ENCODE measurements at places on chromosomes 2 and 18. TPM values are rescaled to one million over a fixed set of nuclear protein-coding genes. Genes with fewer than 3 reads are reported as not detected.

The GMPPA gene
- 17.0 TPM for polyA plus RNA-seq

The LCT gene
- 24.8 TPM for polyA plus RNA-seq

The PLCD4 gene
- polyA plus RNA-seq: 0.25 TPM

The SERPINB3 gene
- polyA plus RNA-seq: not detected

The EVX2 gene
- polyA plus RNA-seq: not detected

The RSAD2 gene
- polyA plus RNA-seq: 8.3 TPM

The NEU2 gene
- polyA plus RNA-seq: not detected

The SPOPL gene
- 9.1 TPM for polyA plus RNA-seq

The GCG gene
- 0.97 TPM for polyA plus RNA-seq

GRCh38 chr2:56333812-56334485 lies 150.2 kb downstream of the CCDC85A start:
- H3K4me3 ChIP-seq: no peak overlapping the region
- no peaks in the 10 kb centered on the region for H3K27me3 ChIP-seq
- H3K27ac ChIP-seq: no peak overlapping the region
- H3K36me3 ChIP-seq: no peaks in the 10 kb centered on the region

DNA sequence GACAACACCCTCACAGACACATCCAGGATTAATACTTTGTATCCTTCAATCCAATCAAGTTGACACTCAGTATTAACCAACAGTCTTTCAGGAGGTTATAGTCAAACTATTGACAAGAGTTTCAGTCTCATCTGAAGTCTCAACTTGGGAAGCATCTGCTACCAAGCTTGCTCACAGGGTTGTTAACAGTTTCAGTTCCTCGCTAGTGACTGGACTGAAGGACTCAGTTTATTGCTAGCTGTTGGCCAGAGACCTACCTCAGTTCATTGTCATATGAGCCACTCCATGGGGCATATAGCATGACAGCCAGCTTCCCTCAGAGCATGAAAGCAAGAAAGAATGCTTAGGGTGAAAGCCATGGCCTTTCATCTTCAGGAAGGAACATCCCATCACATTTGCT lies 228.6 kb downstream of the EPHA4 start:
- no peak overlapping the region for H3K4me3 ChIP-seq
- no peaks in the 10 kb centered on the region for H3K27me3 ChIP-seq
- H3K27ac ChIP-seq: no peak overlapping the region
- DNase-seq: no peak
- no peaks in the 10 kb centered on the region for H3K4me1 ChIP-seq
- no peaks in the 10 kb centered on the region for H3K36me3 ChIP-seq

GRCh38 chr2:161662373-161662772 lies 38.2 kb downstream of the SLC4A10 start:
- H3K27ac ChIP-seq: no peak overlapping the region
- H3K4me1 ChIP-seq: no peaks in the 10 kb centered on the region
- no peaks in the 10 kb centered on the region for H3K27me3 ChIP-seq
- H3K4me3 ChIP-seq: no peak overlapping the region

- H3K4me3 ChIP-seq: no peak overlapping the region
- no peaks in the 10 kb centered on the region for H3K36me3 ChIP-seq
- no peak for DNase-seq
- no peaks in the 10 kb centered on the region for H3K27me3 ChIP-seq
- no peak overlapping the region for H3K27ac ChIP-seq
Observed at GRCh38 chr2:88018909-88019308, 2.6 kb upstream of the RNU2-63P start.

GRCh38 chr2:36444216-36444936 lies 88.8 kb downstream of the CRIM1 start:
- H3K4me1 ChIP-seq: peaks cover 28% of the 10 kb centered on the region
- peaks cover 6% of the 10 kb centered on the region for H3K36me3 ChIP-seq
- H3K4me3 ChIP-seq: no peak overlapping the region
- DNase-seq: no peak
- H3K27me3 ChIP-seq: no peaks in the 10 kb centered on the region

- H3K4me1 ChIP-seq: no peaks in the 10 kb centered on the region
- DNase-seq: no peak
- no peaks in the 10 kb centered on the region for H3K27me3 ChIP-seq
- no peak overlapping the region for H3K4me3 ChIP-seq
Observed at GRCh38 chr2:140643761-140644187, 1487.0 kb downstream of the LRP1B start.

- DNase-seq: no peak
- H3K4me3 ChIP-seq: no peak overlapping the region
- H3K36me3 ChIP-seq: no peaks in the 10 kb centered on the region
- H3K27me3 ChIP-seq: no peaks in the 10 kb centered on the region
Observed at GRCh38 chr2:208501206-208501605, 94.6 kb downstream of the PTH2R start.

DNA sequence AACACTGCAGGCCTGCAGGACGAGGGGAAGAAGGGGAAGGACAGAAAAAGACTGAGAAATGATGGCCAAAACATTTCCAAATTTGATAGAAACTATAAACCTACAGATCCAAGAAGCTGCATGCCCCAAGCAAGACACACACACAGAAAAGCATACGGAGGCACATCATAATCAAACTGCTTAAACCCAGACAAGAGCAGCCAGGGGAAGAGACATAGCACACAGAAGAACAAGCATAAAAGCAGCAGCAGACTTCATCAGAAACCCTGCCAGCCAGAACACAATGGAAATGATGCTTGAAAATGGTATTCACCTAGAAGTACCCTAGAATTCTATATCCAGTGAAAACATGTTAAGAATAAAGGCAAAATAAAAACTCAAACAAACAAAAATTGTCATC lies 57.2 kb upstream of the RNU4ATAC start:
- peaks cover 6% of the 10 kb centered on the region for H3K4me1 ChIP-seq
- no peaks in the 10 kb centered on the region for H3K27me3 ChIP-seq
- DNase-seq: no peak
- H3K4me3 ChIP-seq: no peak overlapping the region
- no peak overlapping the region for H3K27ac ChIP-seq

DNA sequence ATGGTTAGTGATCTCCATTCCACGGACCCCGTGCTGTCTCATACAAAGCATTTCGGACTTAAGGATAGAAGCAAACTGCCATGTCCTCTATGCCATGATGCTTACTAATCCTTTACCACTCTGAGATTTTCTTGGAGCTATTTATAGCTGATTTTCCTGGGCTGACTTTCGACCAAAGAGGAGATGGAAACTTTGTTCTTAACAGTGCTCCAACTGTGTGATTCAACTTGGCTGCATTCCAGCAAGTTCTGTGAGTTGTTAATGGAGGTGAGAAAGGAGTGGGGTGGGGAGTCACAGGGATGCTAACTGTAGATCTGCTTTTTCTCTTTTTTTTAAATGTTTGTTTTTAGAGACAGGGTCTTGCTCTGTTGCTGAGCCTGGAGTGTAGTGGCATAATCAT lies 45.5 kb upstream of the MSH2 start:
- no peak overlapping the region for H3K27ac ChIP-seq
- no peaks in the 10 kb centered on the region for H3K27me3 ChIP-seq
- DNase-seq: no peak
- H3K4me3 ChIP-seq: no peak overlapping the region
- peaks cover 2% of the 10 kb centered on the region for H3K4me1 ChIP-seq
- H3K36me3 ChIP-seq: no peaks in the 10 kb centered on the region

DNA sequence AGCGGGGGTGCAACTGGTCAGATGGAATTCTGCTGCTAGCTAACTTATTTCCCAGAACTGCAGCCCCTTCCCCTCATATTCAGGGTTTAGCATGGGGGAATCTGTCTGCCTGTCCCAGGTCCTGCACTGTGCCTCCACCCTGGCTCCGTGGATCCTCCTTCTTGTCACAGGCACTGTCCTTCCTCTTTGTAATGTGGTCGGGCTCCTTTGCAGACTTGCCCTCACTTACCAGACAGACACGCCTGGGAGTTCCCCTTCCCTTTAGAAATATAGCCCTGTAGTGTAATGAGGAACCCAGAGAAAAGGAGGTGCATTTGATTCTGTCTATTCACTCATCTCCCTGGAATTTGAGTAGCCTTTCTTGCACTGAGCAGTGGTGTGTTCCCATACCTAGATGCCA lies 108.7 kb downstream of the TRIM43 start:
- H3K4me1 ChIP-seq: no peaks in the 10 kb centered on the region
- no peak overlapping the region for H3K4me3 ChIP-seq
- H3K36me3 ChIP-seq: no peaks in the 10 kb centered on the region
- H3K27me3 ChIP-seq: no peaks in the 10 kb centered on the region
- DNase-seq: peak; percentile 59

DNA sequence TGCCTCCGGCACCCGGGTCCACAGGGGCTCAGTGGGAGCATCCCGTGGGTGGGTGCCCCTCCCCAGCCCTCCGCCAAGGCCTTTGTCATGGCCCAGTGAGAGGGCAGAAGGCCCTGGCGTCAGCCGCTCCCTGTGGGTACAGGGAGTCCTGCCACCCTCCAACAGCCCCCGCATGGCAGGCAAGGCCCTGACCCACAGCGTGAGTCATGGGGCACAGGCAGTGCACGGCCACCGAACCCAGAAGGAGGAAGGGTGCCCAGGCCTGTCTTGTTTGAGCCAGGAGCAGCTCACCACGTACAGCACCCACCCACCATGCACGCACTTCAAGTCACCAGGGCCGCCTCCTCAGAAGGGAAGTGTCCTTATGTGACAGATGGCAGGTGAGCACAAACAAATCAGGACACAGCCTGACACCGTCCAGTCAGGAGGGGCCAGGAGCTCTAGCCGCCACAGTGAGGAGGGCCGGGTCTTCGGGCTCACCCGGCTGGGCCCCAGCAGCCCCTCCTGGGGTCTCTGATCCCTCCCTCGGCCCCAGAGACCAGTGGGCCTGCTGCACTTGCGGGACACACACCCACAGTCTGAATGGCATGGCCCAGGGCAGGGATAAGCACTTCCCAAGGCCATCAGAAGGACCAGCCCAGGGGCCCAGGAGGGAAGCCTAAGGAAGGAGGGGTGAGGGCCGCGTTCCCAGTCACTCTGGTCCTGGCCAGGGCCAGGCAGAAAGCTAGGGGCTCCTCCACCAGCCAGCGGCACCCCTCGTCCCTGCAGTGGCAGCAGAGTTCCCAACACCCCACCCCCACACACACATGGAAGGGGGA lies 25.8 kb downstream of the BIN1 start:
- no peak overlapping the region for H3K27ac ChIP-seq
- no peaks in the 10 kb centered on the region for H3K36me3 ChIP-seq
- peak; percentile 70 for DNase-seq
- H3K4me3 ChIP-seq: no peak overlapping the region

GRCh38 chr2:113198790-113199612 lies 25.2 kb downstream of the PSD4 start:
- DNase-seq: peak; percentile 86
- no peaks in the 10 kb centered on the region for H3K36me3 ChIP-seq
- no peak overlapping the region for H3K27ac ChIP-seq
- H3K27me3 ChIP-seq: no peaks in the 10 kb centered on the region
- H3K4me3 ChIP-seq: peak overlapping the region; percentile 61
- H3K4me1 ChIP-seq: no peaks in the 10 kb centered on the region

- H3K4me1 ChIP-seq: no peaks in the 10 kb centered on the region
- DNase-seq: no peak
- H3K4me3 ChIP-seq: no peak overlapping the region
- no peaks in the 10 kb centered on the region for H3K36me3 ChIP-seq
- H3K27me3 ChIP-seq: no peaks in the 10 kb centered on the region
- no peak overlapping the region for H3K27ac ChIP-seq
Observed at GRCh38 chr2:1020206-1020605, 69.6 kb downstream of the SNTG2 start.

DNA sequence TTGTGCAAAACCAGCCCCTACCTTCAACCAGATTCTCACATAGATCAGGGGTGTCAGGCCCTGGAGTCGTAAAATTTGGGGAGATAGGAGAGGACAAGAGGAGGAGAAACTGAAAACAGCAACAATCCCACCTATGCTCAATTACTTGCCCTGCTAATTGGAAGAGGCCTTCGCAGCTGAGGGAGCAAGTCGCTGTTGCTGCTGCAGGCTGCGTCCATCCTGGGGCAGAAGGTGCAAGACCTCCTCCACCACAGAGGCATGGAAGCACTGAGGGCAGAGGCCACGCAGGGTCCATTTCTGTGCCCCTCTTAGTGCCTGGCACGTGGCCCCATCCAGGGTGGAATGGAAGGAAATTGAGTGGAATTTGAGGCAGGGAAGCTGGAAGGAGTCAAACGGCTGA lies 36.5 kb downstream of the CNGA3 start:
- DNase-seq: no peak
- no peaks in the 10 kb centered on the region for H3K4me1 ChIP-seq
- no peaks in the 10 kb centered on the region for H3K27me3 ChIP-seq
- no peak overlapping the region for H3K27ac ChIP-seq
- no peak overlapping the region for H3K4me3 ChIP-seq

- no peaks in the 10 kb centered on the region for H3K27me3 ChIP-seq
- H3K36me3 ChIP-seq: no peaks in the 10 kb centered on the region
- H3K4me1 ChIP-seq: no peaks in the 10 kb centered on the region
- no peak overlapping the region for H3K27ac ChIP-seq
- H3K4me3 ChIP-seq: no peak overlapping the region
Observed at GRCh38 chr2:134217351-134217750, 36.5 kb upstream of the MGAT5 start.

GRCh38 chr2:33110461-33110860 lies 163.7 kb downstream of the LTBP1 start:
- H3K36me3 ChIP-seq: peaks cover 1% of the 10 kb centered on the region
- H3K27me3 ChIP-seq: no peaks in the 10 kb centered on the region
- H3K27ac ChIP-seq: no peak overlapping the region
- H3K4me3 ChIP-seq: no peak overlapping the region

GRCh38 chr2:105380432-105381100 lies 18.3 kb downstream of the FHL2 start:
- DNase-seq: no peak
- H3K27me3 ChIP-seq: no peaks in the 10 kb centered on the region
- no peak overlapping the region for H3K4me3 ChIP-seq
- H3K4me1 ChIP-seq: no peaks in the 10 kb centered on the region

DNA sequence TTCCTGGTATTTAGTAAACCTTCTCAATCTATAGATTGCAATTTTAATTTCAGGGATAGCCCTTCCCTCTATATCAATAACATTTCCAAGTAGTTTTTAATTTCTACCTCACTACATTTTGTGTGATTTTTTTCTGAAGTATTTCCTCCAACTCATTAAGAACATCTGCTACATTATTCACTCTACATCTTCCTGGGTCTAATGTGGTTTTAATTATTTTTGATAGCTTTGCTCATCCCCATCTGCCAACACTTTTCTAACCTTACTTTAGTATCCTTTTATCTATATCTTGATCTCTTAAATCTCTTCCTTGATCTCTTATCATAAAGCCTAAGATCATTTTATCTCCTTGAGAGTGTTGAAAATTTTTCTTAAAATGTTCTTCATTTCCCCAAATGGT lies 278.3 kb upstream of the CYP26B1 start:
- H3K27ac ChIP-seq: no peak overlapping the region
- no peak for DNase-seq
- no peaks in the 10 kb centered on the region for H3K36me3 ChIP-seq
